NT2/D1 (cell line): ENCODE measurements at places on chromosomes 11 and 22.

DNA sequence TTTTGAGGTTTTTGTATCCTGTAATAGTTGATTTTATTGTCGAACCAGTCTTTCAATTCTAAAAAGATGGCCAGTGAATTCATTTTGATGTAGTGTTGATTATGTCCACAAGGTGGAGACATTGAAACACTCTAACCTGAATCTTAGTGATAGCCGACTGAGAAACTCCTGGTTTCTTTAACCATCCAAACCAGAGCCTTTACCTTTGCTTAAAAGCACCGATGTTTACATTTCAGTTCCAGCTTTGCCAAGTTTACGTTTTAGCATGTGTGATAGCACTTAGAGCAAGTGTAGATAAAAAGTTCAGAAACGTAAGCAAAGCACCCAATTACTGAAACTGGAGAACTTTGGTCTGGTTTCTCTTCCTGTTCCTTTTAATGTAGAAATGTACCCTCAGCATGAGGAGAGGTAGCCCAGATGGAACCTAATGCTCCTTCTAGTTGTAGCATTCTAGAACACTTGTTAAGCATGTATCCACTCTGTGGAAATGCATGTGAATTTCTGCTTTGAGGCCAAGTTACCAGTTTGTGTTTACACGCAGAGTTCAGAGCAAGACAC, 208.6 kb downstream of the DBX1 start:
- DNase-seq, result peak; percentile 33

DNA sequence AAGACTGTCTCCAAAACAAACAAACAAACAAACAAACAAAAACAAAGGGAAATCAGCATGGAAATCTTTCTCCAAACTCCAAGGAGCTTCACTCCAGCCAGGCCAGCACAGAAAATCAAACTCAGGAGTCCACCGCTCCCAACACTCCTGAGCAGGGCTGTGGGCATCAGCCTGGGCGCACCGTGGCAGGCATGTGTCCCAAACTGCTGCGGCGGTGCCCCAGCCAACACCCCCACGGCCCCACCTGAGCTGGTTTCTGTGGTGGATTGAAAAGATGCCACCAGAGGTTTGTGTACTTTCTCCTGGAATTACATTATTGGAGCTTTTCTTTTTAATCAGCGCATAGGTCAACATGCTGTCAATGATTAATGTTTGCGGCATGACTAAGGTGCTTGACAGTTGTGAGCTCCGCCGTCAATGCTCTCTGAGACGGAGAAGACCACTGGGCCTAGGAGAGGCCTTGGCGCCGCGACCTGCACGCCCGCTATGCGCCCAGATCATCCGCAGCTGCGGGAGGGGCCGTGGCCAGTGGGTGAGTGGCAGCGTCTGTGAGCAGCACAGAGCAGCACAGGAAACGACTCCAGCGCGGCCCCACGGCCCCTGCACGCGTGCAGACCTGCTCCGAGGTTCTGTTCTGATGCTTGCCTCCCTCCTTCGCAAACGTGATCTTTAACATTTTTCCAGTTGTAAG, 18.1 kb downstream of the DRD4 start:
- no peak for DNase-seq

DNA sequence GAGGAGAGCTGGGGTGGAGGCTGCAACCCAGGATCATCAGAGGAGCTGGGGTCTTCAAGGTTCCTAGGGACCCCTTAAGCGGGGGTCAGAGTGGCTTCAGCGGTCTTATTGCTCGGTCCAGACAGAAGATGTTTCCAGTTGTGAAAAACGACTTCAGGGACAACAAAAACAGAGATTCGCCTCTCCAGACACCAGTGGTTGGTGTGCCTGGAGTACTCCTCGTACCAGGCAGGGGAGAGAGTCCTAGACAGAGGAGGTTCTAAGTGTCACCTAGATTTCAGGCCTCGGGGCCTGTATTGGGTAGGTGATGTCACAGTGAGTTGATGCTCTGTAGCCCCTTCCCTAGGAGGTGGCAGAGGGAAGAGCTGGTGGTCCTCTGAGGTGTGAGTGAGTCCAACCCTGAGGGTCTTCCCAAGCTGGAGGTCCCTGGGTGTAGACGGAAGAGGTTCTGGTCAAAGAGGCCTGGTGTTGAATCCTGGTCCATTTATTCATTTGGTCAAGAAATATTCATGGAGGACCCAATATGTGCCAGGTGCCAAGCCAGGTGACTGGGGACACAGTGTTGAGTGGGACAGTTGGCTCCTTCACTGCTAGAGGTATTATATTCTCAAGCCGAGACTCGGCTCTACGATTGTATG, 4.4 kb upstream of the IGLL5 start:
- DNase-seq, result no peak

GRCh38 chr11:34344768-34345539, 12.9 kb downstream of the ABTB2 start:
- no peak for DNase-seq

DNA sequence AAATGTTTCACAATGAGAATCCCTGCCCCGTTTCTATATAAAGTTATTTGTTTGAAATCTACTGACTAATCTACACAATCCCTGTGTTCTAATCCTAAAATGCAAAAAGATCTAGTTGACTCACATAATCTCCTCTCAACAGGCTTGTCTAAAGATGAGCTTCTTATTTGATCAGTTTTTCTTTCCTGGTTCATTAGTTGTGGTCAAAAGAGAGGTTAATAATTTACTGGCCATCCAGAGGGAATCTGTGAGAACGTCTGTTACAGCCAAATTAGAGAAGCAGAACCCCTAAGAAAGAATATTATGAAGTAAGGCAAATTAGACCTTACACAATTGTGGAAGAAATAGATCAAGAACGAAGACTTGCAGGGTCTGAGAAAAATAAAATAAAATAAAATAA, 173.7 kb upstream of the ANO3 start:
- no peak for DNase-seq

GRCh38 chr11:13861411-13861810, 101.1 kb upstream of the SPON1 start:
- no peak for DNase-seq

- no peak for DNase-seq
These were observed 2314.9 kb downstream of the LRRC4C start for GRCh38 chr11:39144351-39145130.

GRCh38 chr11:725624-726202, 19.7 kb downstream of the EPS8L2 start:
- DNase-seq, result no peak

- peak; percentile 63 for DNase-seq
These were observed 111.8 kb downstream of the OSBP2 start for GRCh38 chr22:30806391-30806861.
